NAMALWA (cell line): ENCODE measurements at places on chromosomes 16 and 17.

DNA sequence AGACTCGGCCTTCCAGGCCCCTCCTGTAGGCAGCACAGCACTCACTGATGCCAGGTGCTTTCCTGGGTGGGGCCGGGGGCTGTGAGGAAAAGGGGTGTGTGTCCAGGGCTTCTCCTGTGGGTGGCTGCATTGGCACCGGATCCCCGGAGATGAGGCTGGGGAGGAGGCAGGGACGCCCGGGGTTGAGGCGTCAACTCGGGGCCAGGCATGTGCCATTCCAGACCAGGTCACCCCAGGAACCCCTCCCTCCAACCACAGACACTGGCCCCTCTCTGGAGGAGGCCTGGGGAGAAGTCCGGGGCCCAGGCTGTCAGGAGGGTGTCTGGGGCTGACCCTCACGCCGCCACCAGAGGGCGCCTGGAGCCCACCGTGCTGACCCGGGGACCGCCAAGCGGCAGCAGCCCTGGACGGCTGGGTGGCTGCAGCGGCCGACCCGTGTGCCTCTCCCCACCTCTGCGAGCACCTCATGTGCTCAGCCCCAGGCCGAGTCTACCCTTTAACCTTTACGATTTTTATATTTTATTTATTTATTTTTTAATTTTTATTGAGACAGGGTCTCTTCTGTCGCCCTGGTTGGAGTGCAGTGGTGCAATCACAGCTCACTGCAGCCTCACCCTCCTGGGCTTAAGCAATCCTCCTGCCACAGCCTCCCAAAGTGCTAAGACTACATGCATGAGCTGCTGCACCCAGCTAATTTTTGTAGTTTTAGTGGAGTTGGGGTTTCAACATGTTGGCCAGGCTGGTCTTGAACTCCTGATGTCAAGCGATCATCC is 3.2 kb upstream of the METRN start:
- DNase-seq: peak; percentile 77

GRCh38 chr17:68310152-68310551 is 18.9 kb downstream of the ARSG start:
- DNase-seq: no peak

GRCh38 chr17:35243561-35244340 is 879 bp downstream of the SLFN5 start:
- DNase-seq: peak; percentile 52

GRCh38 chr16:3283543-3284447 is 504 bp downstream of the ZNF263 start:
- no peak for DNase-seq

- DNase-seq: no peak
Observed at GRCh38 chr16:65480281-65481091, 358.6 kb upstream of the CDH11 start.

DNA sequence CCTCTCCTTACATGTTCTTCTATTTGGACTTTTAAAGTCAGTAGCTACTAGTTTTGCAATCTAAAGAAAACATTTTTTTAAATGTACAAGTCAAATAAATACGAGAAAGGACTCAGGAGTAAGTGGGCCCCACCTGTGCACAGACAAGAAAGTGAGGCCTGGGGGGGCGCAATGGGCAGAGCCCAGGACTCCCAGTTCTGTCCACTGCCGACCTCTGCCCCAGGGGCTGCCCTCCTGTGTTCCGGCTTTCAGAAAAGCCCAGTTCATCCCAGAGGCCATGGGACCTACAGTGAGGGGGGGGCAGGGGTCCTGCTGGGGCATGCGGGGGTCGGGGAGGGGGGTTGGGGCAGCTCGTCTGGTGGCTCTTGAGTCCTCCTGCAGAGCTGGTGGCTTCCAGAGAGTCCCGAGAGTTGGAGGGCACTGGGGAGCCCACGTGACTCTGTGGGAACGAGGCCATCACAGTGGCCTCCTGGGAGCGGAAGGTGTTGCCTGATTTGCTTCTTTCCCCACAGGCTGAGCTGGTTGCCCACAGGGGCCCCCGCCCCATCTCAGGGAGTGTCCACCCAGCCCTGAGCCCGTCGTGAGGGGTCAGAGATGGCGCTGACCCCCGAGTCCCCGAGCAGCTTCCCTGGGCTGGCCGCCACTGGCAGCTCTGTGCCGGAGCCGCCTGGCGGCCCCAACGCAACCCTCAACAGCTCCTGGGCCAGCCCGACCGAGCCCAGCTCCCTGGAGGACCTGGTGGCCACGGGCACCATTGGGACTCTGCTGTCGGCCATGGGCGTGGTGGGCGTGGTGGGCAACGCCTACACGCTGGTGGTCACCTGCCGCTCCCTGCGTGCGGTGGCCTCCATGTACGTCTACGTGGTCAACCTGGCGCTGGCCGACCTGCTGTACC is 2.4 kb downstream of the UTS2R start:
- no peak for DNase-seq

GRCh38 chr17:49741009-49741691 is 22.8 kb downstream of the FAM117A start:
- peak; percentile 75 for DNase-seq

- DNase-seq: no peak
Observed at GRCh38 chr16:12941896-12942295, 40.5 kb downstream of the SHISA9 start.

DNA sequence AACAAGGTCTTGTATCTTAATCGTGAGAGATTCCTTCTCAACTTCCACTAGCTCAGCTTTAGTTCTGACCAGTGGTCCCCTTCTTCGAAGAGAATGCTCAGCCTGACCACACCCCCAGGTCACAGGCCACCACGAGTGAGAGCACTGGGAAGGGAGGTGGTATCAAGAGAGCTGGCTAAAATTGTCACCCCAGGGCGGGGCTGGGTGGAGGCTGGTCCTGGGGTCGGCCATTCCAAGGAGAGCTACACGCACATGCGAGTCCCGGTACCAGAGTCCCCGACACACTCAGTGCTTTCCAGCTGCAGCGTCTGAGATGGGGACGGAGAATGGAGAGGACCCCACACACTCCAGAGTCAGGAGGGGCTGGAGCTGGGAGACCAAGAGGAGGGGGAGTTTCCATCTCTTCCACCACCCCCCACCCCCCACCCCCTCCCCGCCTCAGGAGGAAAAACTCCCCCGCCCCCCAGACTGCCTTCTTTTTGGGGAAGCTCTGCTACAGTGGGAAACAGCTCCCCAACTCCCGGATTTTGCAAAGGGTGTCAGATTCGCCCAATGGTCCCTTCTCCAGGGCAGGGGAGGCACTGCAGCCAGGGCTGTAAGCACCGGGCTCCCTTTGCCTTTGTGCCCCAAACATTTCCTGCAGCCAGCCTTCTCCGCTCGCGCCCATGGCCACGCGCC is 1.6 kb downstream of the C1QL1 start:
- no peak for DNase-seq

DNA sequence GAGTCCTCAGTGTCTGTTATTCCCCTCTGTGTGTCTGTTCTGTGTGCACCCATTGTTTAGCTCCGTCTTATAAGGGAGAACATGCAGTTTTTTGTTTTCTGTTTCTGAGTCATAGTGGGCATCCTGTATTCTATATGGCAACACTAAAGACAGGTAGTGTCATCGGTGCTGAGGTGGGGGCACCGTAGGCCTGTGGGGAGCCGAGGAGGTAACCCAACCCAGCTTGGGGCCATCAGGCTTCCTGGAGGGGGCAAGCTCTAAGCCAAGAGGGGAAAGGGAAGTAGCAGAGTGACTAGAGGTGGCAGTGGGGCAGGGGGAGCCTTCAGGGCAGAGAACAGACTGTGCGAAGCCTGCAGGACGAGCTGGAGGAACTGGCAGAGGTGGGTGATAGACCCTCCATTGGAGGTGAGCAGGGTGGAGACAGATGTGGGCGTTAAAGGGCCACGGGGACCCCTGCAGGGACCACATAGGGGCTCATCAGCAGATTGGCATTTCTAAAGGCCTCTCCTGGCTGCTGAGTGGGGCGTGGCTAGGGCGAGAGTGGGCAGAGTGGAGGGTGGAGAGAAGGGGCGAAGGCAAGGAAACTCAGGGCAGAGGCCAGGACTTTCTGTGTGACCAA is 36.5 kb downstream of the CPNE2 start:
- no peak for DNase-seq

- DNase-seq: peak; percentile 13
Observed at GRCh38 chr17:14768923-14769322, 468.0 kb downstream of the HS3ST3B1 start.

GRCh38 chr17:73552300-73553048 is 91.8 kb downstream of the SDK2 start:
- no peak for DNase-seq

DNA sequence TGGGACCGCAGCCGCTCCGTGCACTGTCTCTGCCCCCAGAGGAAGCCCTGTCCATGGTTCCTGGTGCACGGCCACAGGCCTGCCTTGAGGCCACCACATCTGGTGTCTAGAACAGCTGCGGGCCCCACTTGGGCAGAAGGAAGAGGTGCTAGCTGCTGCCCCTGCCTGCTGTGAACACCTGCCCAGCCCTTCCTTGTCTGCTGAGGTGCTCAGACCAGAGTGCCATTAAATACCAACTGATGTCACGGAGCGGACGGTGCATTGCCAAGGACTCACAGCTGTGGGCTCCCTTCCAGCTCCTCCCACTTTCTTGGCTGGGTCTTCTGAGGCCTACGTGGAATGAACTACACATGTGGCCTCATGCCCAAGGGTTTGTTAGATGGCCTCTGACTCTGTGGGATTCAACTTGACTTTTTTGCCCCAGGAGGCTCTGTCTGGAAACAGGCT is 146.1 kb downstream of the RAB11FIP4 start:
- DNase-seq: peak; percentile 91

DNA sequence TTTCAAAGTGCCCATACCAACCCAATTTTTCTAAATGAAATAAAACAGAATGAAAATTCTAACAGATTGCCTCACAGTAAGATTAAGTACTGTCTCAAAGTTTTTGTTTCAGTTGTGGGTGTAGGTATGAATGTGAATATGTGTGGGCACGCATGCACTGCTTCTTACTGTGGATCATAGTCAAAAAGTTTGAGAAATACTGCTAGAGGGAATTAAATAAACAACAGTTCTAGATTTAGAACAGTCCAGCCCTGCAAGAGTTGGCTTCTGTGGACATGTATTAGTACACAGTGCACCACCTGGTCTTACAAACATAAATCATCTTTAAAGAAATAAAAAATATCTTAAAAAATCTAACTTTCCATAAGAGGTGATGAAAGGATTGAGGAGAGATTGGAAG is 8.4 kb downstream of the ZNF652 start:
- DNase-seq: no peak
